Activated CD4-positive, alpha-beta T cell treated with anti-CD3 and anti-CD28 coated beads, Interleukin-2, Interleukin-6, amounts not matched to agents 100 ng/mL and 50 ng/mL, durations not matched to agents 16 hours and 8 hours (primary cell): ENCODE measurements at places on chromosomes 3 and 15.
A peak's percentile ranks its signal among the peaks of the same experiment; 100 is the strongest.

DNA sequence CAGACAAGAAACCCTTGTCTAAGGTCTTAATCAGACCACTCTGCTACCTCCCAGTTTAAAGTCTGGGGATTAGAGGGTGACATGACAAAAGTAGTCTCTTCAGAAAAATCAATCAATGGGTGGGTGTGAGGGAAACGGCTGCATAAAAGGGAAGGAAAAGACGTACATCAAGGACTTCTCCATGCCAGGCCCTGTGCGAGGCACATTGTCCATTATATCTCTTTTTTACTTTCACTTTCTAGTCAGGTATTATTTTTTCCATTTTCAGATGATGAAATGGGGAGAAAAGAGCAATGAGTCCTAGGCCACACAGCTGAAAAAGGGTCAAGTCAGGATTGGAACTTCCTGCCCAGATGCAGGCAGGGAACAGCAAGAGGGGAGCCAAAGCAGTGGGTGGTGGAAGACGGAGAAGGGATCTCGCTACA lies 4.6 kb upstream of the CX3CR1 start:
- DNase-seq, result no peak

- DNase-seq, result no peak
These were observed 55.5 kb upstream of the CMTM7 start for GRCh38 chr3:32336113-32336498.

DNA sequence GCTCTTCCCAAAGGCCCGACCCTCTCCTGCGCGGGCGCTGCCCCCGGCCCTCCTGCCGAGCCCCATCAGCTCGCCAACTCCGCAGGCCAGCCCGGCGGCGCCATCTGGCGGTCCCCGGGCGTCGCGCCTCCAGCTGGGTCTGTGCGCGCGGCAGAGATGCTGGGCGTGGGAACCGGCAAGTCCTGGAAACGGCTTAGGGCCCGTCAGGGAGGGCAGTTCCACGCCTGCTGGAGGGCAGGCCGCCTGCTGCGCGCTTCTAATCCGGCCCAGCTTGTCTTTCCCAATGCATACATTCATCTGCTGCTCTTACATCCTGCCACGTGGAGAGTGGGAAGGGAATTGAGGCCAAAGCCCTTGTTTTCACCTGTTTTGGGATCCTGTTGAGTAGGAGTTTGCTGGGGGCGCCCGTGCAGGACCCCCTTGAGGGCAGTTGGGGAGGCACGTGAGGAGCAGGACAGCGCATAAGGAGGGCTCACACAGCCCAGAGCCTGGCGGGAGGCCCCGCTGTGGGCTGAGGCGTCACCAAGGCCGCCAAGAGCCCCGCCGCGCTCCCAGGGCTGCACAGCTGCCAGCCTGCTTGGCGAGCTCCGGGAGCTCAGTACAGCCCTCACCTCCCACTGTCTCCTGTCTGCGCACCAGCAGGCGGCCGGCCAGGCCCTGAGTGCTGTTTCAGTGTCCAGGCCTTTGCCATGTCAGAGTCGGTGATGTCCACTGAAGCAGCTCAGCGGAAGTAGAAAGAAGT lies 165.6 kb downstream of the NSMCE3 start:
- peak; percentile 74 for DNase-seq

DNA sequence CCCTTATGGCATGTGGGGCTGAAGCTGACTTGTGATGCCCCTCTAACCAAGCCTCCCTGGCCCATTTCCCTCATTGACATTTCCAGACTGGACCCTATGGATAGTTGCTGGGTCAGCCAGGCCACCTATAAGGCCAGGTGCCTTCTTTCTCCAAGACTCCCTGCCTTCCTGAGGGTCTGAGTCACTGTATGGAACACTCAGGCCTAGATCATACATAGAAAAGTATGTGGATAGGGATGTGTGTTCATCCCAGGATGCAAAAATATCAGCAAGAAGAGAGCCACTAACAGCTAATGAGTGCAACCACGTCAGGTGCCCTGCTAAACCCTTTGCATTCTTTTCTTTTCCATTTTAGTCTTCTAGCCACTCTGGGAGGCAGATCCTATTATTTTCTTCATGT lies 168.4 kb upstream of the WNT5A start:
- no peak for DNase-seq

DNA sequence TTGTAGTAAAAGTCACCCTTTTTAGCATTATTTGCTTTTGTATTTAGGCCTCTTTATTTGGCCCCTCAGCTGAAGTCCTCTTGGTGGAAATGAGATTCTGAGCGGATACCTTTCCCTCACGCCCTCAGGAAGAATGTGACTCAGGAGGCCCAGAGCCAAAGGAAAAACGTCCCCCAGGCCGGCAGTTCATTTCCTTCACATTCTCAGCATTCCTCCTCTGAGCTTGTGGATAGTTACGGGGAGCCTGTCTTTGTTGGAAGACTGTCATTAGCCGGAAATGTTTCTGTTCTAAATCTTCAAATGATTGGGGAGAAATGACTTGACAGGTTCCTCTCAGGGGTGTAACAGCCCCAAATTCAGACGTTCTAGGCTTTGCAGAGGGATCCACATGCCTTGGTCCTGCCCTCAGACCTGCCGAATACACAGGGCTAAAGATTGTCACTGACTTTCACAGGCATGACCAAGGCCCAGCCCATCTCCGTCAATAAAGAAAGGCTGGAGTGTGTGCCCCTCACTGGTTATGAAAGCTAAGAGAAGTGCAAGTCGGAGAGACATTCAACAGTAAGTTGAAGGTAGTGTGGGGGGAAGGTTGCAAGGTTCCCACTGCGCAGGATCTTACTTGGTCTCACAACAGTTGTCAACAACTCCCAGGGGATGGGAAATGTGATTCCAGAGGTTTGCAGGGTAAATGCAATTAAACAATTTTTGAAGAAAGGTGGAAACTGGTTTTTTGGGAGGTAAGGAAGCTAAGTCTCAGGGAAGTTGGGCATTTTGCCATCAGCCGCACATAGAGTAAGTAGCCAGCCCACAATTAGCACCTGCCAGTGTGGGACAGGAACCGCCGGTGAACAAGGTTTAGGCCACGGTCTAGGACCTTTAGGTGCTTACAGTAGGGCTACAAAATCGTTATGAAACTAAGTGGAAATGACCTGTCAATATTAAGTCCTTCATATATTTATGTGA lies 39.7 kb upstream of the MYZAP start:
- no peak for DNase-seq

GRCh38 chr3:69130689-69131088 lies 8.3 kb upstream of the LMOD3 start:
- peak; percentile 14 for DNase-seq
